ENCODE measurements at places on chromosomes 7 and 10.

DNA sequence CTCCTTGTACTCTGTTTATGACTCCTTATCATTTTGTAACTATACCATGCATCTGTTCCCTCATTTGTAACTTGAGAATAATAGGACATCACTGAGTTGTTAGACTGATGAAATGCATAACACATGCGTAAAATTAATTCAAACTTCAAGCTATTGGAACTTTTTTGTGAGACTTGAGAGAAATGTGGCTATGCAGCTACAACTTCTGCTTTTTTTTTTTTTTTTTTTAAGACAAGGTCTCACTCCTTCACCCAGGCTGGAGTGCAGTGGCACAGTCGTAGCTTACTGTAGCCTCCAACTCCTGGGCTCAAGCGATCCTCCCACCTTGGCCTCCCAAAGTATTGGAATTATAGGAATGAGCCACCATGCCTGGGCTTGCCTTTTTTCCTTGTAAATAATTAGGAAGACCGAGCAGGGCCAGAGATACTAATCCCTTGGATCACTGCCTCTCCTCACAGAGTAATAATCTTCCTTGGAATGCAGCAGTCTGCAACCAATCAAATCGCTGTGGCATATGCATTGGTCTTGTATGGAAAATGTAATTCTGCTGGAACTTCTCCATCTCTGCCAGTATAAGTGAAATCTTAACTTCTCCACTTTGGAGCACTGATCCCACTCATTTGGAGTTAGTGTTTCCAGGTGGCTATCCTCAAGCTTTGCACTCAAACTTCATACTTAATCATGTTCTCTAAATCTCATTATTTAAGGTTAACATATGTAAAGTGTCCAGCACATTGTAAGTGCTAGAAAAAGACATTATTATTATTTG lies 2.0 kb upstream of the PANK1 start:
- H3K4me3 ChIP-seq, result no peak overlapping the region
- no peaks in the 10 kb centered on the region for H3K27me3 ChIP-seq
- peak; percentile 41 for DNase-seq
- H3K36me3 ChIP-seq, result no peaks in the 10 kb centered on the region
- peak overlapping the region; percentile 92 for H3K27ac ChIP-seq

DNA sequence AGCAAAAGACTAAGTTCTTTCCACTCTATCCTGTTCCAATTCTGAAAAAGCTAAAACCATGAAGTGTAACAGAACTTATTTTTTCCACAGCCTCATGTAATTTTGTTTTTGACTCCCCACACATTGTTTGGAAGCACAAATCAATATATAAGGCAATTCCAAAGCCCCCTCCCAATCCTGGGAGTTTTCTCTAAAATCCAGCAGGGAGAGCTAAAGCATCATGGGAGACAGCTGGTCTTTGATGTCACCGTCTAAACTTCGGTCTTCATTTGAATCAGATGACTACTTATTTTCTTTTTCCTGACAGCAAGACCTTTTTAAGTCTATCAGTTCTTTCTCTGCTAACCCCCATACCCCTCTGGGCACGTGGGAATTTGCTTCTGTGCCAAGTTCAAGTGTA lies 33.3 kb upstream of the PON1 start:
- H3K27me3 ChIP-seq, result no peaks in the 10 kb centered on the region
- H3K36me3 ChIP-seq, result no peaks in the 10 kb centered on the region
- DNase-seq, result peak; percentile 12
- no peak overlapping the region for H3K4me3 ChIP-seq

DNA sequence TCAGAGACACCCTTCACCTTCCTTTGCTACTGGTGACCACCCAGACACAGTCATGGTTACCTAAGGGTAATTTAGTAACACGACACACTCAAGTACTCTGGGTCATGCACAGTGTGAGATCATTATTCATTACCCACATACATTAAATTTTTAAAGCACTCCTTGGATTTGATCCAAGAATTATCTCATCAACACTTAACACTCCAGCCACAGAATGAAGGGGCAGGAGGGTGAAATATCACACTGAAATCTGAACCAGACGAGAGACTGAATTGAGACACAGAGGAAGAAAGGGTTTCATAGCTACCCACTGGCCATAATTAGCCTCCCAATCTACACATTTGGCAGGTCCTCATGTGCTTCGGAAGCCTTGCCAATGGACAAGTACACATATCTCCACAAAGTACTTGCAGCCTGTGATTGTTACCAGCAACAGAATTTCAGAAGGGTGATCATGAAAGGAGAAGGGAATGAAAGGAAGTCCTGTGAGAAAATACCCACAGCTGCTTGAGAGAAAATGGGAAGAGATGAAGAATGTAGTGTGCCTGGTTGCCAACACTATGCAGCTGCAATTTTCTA lies 189.3 kb downstream of the POLR1F start:
- no peak overlapping the region for H3K27ac ChIP-seq
- H3K4me1 ChIP-seq, result no peaks in the 10 kb centered on the region
- no peaks in the 10 kb centered on the region for H3K27me3 ChIP-seq

DNA sequence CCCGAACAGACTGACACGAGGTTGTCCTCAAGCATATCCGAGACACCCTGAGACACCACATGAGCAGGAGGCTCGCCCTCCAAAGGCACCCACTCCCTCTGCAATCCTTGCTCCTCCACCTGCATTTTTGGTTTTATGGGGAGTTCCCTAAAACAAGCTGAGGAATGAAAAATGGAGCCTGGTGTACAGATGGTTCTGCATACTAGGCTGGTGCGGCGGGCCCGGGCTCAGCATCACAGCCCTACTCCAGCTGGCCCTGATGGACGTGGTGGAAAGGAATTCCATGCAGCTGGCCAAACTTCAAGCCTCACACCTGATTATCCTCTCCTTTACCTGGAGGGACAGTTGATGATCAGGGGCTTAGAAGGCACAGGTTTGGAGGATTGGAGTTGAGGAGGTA lies 30.3 kb upstream of the JAKMIP3 start:
- no peak for DNase-seq
- H3K27me3 ChIP-seq, result peaks cover 76% of the 10 kb centered on the region
- H3K36me3 ChIP-seq, result no peaks in the 10 kb centered on the region
- H3K4me3 ChIP-seq, result no peak overlapping the region
- no peaks in the 10 kb centered on the region for H3K4me1 ChIP-seq

DNA sequence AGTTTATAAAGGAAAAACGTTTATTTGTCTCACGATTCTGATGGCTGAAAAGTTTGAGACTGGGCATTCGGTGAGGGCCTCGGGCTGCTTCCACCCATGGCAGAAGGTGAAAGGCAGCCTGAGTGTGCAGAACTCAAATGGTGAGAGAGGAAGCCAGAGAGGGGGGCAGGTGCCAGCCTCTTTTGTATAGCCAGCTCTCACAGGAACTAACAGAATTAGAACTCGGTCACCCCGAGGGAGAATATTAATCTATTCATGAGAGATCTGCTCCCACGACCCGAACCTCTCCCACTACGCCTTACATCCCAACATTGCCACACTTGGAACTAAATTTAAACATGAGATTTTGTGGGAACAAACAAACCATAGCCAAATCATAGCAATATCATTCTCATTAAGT lies 112.6 kb downstream of the ZPBP start:
- no peaks in the 10 kb centered on the region for H3K4me1 ChIP-seq
- no peaks in the 10 kb centered on the region for H3K36me3 ChIP-seq
- no peak for DNase-seq
- no peak overlapping the region for H3K4me3 ChIP-seq
- no peak overlapping the region for H3K27ac ChIP-seq

DNA sequence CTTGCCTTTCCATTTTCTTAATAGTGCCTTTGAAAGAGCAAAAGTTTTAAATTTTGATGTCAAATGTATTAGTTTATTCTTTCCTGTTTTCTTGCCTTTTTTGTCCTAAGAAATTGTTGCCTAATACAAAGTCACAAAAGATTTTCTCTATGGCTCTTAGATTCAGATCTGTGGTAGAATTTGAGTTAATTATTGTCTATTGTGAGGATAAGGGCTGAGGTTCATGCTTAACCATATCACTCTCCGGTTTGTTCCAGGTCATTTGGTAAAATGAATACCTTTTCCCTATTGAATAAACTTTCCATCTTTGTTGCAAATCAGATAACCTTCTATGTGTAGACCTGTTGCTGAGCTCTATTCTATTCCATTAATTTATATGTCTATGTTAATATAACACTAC lies 96.0 kb downstream of the NOD1 start:
- no peak for DNase-seq
- H3K4me3 ChIP-seq, result no peak overlapping the region
- H3K36me3 ChIP-seq, result no peaks in the 10 kb centered on the region
- H3K27me3 ChIP-seq, result no peaks in the 10 kb centered on the region
- no peaks in the 10 kb centered on the region for H3K4me1 ChIP-seq

Measured in A673 (cell line).